ENCODE measurements at places on chromosomes 16 and 17.
A peak's percentile ranks its signal among the peaks of the same experiment; 100 is the strongest.

GRCh38 chr16:28531777-28532744, 6.7 kb downstream of the NUPR1 start:
- no peak for DNase-seq

DNA sequence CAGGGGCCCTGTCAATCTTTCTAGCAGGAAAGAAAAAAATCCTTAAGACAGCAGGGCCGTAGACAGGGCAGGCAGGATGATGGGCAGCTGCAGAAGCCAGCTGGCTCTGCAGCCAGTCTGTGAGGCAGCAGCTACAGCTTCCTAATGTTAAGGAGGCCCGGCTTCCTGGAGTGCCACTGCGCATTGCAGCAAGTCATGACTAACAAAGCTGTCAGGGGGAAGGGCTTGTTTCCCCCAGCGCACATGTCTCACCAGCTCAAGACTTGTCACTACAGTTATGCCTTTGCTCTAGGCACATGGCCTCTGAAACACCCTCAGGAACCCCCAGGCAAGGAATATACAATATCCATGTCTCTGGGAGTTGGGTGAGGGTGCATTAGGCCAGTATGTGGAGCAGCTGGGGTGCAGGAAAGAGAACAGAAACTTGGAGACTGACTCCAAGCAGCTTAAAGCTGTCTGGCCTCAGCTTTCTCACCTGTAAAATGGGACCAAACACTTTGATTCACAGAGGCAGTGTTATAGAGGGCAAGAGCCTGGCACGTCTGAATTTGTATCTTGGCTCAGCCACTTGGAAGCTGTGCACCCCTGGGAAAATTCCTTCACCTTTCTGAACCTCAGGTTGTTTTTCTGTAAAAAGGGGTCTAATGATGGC, 220.0 kb downstream of the HAPSTR1 start:
- peak; percentile 16 for DNase-seq

DNA sequence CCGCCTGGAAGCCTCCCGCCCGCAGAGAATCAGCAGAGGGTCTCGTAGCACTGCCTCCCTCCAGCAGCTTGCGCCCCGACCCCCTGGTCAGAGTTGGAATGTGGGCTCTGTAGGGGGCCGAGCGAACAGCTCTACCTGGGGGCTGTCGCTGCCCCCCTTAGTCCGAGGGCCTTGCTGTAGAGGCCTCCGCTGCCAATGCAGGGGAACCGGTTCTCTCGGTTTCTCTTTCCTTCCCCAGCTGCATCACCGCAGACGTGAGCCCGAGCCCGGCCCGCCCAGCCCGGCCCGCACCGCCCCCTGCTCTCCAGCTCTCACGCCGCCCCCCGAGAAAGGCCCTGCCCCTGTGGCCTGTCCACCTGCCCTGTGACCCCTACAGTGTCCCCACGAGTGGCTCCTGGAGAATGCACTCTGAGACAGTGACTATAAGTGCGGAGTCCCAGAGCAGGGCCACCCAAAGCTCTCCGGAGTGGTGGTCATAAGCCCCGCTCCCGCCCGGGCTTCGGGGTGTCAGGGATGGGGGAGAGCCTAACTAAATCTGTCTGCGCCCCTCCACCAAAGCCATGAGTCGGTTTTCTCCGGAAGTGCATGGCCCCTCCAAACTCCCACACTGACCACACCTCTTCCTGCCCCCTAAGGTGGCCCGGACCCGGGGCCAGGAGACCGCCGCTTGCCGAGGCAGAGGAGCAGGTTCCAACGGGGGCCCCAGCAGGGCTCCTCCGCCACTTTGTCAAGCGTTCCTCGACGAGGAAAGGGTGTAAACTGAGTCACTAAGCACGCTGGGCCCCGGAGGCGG, 1.7 kb downstream of the ARHGAP27 start:
- DNase-seq, result no peak

GRCh38 chr16:13108126-13108525, 206.7 kb downstream of the SHISA9 start:
- DNase-seq, result no peak

DNA sequence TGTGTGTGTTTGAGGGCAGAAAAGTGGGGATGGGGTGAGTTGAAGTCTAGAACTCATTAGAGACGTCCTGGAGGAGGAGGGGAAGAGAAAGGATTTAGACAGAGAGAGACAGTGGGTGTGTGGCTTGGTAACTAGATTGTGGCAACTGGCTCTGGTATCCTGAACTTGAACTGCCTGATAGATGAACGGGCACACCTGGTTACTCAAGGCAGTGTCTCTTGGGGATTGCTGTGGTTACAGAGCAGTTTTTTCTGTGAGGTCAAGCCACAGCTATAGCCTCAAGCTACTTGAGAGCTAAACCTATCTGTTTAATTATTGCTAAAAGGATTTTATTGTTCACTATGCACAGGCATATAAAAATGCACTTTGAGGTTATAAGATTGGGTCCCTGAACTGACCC, 29.8 kb upstream of the MYH2 start:
- DNase-seq, result peak; percentile 6

DNA sequence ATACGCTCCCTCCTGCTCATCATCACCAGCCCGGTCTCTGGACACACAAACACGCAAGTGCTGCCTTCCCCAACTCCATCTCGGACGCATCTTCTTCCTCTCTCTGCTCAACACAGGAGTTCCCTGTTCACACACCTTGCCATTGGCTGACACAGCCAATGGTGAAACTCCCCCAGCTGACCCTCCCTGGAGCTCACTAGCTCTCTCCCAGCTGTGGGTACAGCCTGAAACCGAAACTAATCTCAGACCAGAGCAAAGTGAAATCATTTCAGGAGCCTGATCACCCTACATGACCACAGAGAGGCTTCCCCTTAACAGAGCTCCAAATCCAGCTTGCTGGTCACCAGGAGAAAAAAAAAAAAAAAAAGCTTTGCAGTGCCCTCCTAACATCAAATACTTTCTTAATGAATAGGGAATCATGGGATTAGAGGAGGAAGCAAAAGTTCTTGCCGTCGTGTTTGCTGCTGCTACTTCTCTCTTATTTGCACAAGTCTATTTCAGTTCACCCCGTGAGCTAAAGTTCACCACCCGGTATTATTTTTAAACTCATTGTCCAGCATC, 8.3 kb downstream of the CUEDC1 start:
- peak; percentile 52 for DNase-seq

DNA sequence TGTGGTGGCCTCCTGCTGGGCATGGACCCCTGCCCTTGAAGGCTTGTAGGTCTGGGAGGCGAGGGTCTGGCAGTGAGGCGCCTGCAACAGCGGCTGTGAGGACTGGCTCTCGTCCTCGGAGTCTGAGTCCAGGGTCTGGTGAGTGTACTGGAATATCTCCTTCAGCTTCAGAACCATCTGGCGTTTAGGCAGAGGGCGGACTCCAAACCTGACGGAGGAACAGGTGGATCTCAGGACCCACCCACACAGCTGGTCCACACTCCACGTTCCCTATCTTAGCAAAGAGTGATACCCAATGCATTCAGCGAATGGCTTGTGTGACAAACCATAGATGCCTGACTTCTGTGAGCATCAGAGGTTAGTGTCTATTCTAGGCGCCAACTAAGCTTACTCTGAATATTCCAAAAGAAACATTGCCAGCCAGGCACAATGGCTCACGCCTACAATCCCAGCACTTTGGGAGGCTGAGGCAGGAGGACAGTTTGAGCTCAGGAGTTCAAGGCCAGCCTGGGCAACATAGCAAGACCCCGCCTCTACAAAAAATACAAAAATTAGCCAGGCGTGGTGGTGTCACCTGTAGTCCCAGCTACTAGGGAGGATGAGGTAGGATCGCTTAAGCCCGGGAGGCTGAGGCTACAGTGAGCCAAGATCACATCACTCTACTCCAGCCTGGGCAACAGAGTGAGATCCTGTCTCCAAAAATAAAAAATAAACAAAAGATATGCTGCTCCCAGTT, 6.3 kb upstream of the NLRC3 start:
- DNase-seq, result no peak

- DNase-seq, result no peak
Observed at GRCh38 chr16:30778549-30779244, 8.3 kb downstream of the ZNF629 start.

GRCh38 chr16:77617996-77618395, 104.3 kb upstream of the NUDT7 start:
- no peak for DNase-seq
